ENCODE measurements at places on chromosomes 13 and 19.
A peak's percentile ranks its signal among the peaks of the same experiment; 100 is the strongest.

GRCh38 chr13:43915451-43915850 lies 35.7 kb downstream of the LACC1 start:
- no peak for DNase-seq

GRCh38 chr19:41993612-41994483 lies at the start of gene ATP1A3:
TSS of gene ATP1A3 (minus strand) at chr19:41994230. CDS start at chr19:41994076, 154 bp downstream.
- peak; percentile 64 for DNase-seq

DNA sequence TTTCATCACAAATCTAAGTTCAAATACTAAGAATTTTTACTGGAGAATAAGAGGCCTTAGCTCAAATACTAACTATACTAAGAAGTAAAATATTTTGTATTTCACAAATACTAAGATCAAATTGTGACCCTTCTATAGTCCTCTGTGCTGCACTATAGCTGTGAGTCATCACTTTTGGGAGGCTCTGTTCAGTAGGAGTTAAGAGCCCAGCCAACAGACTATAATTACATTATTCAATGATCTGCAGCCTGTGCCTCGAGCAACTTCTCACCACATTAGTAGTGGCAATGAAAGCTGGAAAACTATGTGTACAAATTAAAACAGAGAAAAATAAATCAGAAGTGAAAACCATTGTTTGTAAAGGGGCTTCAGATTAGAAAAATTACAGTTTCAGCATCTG lies 147.3 kb upstream of the GPC6 start:
- no peak for DNase-seq

DNA sequence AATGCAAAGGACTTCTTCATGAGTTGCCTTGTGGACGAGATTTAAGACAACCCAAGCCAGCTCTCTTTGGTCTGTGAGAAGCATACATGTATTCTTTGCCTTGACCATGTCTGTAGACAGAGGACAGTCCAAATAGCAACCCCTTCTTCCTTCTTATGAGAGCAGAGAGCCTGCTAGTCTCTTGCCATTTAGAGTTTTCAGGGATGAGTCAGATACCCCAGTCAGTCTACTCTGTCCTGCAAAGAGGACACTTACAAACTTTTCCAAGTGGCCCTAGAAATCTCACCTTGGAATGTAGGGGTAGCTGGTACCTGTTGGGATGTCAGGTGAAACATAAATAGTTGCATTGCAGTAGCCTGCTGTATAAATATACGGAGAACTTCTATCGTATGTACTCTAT lies 36.7 kb downstream of the DNAJC3 start:
- DNase-seq = no peak

DNA sequence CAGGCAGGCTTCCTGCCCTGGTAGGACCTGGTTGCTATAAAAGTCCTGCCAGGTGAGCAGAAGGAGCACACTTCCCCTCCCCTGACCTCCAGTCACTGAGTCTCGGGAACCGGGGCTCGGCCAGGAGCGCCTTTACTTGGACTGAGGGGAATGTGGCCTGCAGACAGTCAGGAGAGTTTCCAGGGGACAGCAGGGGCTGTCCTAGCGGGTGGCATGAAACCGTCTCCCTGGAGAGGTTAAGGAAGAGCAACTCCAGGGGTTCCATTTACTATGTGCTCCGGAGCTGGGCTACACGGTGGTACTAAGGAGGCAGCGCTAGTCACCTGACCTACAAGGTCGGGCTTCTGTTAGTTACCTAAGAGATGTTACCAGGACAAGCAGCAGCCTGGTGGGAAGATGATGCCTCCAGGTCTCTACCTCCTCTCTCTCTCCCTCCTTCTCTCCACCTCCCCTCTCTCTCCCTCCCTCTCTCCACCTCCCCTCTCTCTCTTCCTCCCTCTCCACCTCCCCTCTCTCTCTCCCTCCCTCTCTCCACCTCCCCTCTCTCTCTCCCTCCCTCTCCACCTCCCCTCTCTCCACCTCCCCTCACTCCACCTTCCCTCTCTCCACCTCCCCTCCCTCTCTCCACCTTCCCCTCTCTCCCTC lies 4.1 kb upstream of the CNOT3 start:
- peak; percentile 82 for DNase-seq

- DNase-seq = peak; percentile 86
These were observed at the start of gene ARRDC2 for GRCh38 chr19:18007917-18008673. TSS of gene ARRDC2 (plus strand) at chr19:18008170. CDS start at chr19:18008311, 141 bp downstream.

- DNase-seq = no peak
These were observed 37.7 kb downstream of the DLEU7 start for GRCh38 chr13:50805805-50806204.

- no peak for DNase-seq
These were observed 255.3 kb downstream of the SHISA2 start for GRCh38 chr13:25796474-25796873.

DNA sequence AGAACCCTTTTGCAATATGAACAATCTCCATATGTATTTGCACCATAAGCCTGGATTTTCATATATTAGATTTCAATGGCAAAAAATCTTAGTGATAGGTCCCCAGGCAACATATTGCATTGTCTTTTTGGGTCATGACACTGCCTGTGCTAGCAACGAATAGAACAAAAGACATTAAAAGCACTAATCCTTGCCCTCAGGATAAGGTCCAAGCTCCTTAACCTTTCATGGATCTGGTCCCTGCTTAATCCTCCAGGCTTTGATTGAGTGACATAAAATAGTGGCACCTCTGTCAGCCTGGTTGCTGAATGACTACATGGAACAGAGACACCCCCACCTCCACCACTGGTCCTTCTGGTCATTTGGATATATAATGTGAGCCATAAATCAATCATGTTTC lies 134.4 kb downstream of the RBM26 start:
- DNase-seq = no peak

DNA sequence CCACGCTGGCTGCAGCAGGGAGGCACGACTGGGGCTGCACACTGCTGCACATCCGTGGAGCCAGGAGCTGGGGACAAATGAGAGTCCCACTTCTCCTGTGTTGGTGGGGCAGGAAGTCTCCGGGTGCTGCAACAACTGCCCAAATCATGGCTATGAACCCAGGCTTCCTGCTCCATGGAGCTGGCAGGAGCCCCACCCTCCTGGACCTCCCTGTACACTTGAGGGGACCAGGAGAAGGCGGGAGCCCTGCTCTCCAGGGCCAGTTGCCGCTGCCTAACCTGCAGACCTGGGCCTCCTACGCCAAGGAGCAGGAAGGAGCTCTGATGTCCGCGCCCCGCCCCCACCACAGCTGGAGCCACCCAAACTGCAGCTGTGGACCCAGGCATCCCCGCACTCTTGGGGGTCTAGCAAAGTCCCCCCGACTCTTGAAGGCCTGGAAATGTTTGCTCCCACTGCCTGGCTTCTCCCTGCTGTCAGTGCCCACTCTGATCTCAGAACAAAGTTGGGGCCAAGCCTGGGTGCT lies 752.1 kb upstream of the PCDH20 start:
- no peak for DNase-seq
